ENCODE measurements at places on chromosomes 1 and 21.

DNA sequence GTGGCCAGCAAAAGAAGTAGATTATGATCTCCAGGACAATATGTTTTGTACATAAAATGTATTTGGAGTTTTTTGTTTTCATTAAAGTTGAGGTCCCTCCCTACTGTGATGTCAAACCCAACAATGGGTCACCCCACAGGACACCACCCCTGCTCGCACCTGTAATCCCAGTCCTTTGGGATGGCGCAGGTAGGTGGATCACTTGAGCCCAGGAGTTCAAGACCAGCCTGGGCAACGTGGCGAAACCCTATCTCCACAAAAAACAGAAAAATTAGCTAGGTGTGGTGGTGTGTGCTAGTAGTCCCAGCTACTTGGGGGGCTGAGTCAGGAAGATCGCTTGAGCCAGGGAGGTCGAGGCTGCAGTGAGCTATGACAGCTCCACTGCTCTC lies 9.0 kb downstream of the ZBTB17 start:
- DNase-seq, result no peak

DNA sequence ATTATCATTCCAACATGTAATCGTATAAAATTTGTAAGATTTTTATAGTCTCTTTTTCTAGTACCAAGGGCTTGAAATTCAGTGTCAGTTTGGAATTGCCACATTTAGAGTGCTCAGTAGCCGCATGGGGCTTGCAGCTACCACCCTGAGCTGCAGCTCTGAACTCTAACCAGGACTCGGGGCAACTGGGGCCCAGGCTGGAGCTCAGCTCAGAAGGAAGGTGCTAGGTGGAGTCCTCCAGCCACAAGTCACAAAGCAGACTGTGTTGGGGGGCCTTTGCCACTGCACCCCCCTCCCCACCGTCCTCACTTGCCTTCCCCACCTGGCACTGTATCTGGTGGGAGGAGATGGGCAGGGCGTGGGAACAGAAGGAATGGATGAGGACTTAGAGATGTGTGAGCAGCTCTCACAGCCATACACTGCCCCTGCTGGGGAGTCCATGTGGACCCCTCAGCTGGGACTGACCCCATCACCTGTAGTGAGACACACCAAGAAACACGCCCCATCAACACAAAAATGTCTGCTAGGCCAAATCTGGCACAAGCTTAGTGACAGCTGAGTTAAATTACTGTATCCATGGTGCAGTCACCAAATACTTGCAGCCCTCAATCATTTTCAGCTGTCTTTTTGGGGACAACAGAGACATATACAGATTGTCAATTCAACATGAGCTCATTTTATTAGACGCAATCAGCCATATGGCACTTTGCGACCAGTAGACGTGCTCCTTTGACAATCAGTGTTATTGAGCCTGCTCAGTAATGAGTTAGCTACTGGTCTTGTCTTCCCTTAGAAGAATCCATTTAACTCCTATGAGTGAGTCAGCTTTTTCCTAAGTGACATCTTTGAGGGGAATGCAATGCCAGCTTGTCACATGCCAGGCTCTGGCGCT lies 241.7 kb upstream of the RAB4A start:
- DNase-seq, result no peak

DNA sequence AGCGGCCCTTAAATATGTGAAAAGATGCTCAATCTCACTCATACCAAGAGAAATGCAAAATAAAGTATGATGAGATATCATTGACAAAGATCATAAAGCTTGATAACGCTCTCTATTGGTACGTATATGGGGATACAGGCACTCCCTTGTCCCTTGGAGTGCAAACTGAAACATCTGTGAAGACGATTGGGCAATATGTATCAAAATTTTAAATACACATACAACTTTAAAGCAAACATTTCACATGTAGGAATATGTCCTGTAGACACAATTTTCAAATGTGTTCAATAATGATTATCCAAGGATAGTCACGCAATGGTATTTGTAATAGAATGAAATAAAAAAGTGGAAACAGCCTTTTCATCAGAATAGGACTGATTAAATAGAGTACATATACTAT lies 2.0 kb upstream of the GJB3 start:
- no peak for DNase-seq

DNA sequence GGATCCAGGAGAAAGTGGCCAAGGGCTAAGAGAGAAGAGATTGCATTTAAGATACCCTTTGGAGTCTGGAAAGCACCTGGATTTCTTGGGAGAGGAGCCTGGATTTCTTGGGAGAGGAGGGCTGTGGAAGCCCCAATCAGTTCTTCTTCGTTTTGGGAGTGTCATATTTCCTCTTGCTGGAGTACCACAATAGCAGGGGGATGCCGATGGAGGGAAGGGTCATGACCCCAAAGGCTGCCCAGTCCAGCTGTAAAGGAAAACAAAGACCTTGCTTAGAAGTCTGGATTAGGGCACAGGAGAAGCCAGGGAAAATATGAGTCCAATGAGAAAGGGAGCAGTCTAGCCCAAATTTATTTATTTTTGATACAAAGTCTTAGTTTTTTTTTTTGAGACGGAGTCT lies 11.3 kb downstream of the SSR2 start:
- DNase-seq, result no peak

DNA sequence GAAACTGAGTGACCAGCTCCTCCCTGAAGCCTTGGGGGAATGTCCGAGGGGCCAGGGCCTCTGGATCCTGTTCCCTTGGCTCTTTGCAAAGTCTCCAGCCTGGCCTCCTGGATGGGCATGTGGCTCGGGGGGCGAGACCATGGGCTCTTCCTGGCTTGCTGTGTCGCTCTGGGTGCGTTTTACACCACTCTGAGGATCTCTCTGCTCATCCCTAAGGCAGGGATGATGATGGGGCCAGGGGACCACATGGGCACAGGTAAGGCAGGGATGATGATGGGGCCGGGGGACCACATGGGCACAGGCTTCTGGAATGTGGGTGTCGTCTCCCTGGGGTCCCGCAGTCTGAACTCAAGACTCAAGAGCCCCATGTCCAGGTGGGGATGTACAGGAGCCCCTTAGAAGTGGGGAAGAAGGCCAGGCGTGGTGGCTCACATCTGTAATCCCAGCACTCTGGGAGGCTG lies 17.7 kb downstream of the TP73 start:
- no peak for DNase-seq

DNA sequence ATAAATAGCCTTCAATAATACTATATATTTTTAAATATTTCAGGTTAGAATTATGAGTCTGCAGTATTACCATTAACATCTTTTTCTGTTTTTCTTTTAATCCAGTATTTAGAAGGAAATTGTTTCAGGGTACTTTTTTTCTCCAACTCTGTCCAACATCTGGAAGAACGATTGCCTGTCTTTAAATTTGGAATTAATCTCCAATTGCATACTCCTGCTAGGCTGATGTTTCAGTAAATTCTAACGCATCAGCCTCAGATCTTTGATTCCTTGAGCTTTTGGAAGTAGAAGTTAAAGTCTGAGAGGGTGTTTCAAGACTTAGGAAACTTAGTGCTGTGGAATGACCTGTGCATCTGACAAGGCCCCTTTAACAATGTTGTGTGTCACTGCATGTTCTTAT lies 20.3 kb downstream of the NFIA start:
- no peak for DNase-seq

DNA sequence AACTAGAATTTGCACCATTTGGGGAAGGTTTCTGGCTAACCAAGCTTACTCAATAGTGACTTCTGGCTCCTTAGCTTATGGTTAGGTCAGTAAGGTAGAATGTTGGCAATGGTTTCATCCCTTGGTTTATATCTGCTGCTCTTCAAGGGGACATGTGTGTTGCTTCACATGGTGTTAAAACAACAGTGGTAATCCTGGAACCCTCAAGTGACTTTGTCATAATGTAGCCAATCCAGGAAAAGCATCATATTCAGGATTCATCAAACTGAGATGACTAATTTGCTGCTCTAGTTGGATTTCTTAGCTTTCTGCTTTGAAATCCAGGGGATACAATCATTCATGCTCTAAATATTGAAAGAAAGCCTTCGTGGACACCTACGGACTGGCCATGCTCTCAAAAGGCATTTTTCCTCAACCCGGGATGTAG lies 108.7 kb downstream of the RGL1 start:
- no peak for DNase-seq

- DNase-seq, result no peak
These were observed 22.3 kb downstream of the ACP6 start for GRCh38 chr1:147647796-147648633.

DNA sequence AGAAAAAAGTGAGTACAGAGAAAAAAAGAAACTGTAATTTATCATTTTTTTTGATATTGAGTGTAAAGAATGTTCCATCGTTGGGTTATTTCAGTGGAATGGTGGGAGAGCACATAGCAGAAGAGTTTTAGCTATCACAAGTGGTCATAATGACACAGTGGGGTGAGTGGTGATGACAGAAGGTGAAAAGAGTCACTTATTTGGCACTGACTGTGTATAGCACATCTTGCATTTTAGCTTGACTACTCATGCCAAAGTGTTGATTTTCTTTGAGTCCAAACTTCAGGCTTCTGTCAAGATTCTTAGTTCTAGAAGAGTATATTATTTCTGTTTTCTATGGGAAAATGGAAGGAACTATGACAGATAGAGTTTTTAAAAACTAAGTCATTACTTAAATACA lies 261.2 kb downstream of the GRIK1 start:
- DNase-seq, result no peak

DNA sequence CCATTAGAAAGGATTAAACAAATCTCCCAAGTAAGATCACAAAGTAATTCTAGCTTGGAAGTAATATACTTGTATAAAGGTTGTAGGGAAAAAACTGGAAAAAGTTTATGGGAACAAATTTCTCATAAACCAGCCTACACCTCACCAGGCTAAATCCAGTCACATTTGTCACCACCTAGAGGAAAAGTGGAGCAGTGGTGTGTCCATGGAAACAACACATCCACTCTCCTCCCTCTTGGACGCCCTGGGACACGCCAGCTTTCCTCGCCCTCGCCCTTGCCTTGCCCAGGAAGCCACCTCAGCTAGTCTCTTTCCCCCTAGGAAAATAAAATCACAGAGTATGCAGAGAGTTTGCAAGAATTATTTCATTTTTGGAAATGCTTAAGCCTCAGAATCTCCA lies 2.2 kb downstream of the PALMD start:
- no peak for DNase-seq

GRCh38 chr1:106584107-106584506 lies 472.4 kb upstream of the PRMT6 start:
- no peak for DNase-seq

DNA sequence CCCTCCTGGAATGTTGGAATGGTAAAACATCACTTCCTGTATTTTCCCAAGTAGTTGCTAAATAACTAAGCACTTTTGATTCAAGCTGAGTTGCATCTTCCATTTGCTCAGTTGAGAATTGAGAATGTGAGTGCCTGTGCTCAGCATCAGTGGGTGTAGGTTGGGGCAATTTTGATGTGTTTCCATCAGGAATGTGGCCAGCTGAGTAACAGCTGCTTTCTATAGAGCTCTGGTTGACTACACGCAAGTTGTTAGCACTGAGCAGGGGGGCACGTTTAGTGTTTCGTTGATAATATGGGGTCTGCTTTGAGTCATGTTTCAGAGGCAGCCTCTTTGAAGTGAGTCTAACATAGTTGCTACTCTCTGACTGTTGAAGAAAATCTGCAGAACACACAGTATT lies 41.5 kb downstream of the LRRC53 start:
- DNase-seq, result no peak

DNA sequence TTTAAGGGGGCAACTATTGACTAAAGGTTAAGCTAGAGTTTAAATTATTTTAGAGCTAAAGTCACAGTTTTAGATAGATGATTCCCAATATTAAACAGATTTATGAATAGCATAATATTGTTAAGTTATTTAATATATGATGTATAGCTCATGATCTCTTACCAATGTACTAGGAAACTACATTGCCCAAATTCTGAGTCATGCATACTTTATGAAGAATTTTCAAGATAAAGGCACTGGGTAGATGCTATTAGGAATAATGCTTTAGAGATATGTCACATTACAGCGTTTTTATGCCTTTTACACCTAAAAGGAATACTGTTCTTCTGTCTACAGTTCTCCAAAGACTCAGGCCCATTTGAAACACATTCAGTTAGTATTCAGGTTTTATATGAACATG lies 215.1 kb downstream of the NCAM2 start:
- DNase-seq, result no peak

DNA sequence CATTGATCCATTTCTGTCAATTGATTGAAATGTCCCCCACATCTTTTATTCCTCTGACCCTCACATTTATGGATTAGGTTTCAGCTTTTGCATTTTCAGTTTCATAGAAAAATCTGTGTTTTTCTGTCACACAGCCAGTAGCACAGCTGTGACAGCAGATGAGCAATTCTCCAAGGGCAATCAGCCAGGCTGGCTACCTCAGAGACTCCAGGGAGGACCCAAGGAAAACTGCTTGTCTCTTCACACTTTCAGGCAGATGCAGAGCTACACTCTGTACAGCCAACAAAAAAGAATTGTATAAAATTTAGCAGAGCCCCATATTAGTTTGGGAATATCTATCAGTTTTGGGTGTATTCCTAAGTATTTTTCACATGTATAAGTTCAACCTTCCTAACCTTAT lies 257.2 kb downstream of the LRRC7 start:
- DNase-seq, result no peak

- DNase-seq, result no peak
These were observed 20.3 kb downstream of the AJAP1 start for GRCh38 chr1:4674676-4675075.

GRCh38 chr1:39196244-39197215 lies 8.0 kb upstream of the MACF1 start:
- no peak for DNase-seq

DNA sequence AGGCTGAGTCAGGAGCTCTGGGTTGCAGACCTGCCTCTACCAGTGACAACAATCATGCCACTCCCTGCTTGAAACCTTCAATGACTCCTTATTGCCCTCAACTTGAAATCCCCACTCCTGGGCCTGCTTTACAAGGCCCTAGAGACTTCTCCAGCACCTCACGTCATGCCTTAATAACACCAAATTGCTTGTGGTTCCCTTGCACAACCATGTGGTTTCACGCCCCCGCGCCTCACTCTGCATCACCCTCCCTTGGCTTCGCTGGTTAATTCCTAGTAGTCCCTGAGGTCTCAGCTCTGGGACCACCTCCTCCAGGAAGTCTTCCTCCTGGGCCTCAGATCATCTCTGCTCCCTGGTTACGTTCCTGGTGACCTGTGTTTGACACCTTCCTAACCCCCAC lies 33.0 kb downstream of the EPHA2 start:
- DNase-seq, result no peak

- DNase-seq, result no peak
These were observed 35.0 kb downstream of the BATF3 start for GRCh38 chr1:212664409-212665199.

- DNase-seq, result no peak
These were observed 68.8 kb downstream of the MAB21L3 start for GRCh38 chr1:116179964-116180363.

DNA sequence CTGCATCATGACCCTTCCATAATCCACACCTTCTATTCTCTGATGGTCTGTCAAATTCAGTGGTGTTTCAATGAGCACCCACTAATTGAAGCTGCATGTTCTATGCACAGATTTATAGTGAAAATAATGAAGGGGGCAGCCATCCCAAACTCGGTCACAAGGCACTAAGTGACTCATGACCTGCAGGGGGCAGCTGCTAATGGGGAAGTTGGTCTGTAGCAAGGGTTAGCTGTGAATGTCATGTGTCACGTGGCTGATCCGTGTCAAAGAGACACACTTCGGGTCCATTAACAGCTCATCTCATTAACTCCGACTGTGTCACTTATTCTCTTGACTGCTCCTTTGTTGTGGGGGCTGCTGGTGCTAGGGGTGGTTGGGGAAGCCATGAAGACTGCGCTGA lies 306.6 kb downstream of the PCP4 start:
- DNase-seq, result no peak

GRCh38 chr21:14771593-14771992 lies 225.5 kb upstream of the SAMSN1 start:
- DNase-seq, result no peak

GRCh38 chr1:246147524-246148461 lies 359.3 kb downstream of the SMYD3 start:
- no peak for DNase-seq
